Frontal cortex (tissue), 4 donors: ENCODE measurements at places on chromosomes 7 and 10.

GRCh38 chr10:126580873-126581647 is 89.4 kb downstream of the C10orf90 start:
- no peak for DNase-seq

DNA sequence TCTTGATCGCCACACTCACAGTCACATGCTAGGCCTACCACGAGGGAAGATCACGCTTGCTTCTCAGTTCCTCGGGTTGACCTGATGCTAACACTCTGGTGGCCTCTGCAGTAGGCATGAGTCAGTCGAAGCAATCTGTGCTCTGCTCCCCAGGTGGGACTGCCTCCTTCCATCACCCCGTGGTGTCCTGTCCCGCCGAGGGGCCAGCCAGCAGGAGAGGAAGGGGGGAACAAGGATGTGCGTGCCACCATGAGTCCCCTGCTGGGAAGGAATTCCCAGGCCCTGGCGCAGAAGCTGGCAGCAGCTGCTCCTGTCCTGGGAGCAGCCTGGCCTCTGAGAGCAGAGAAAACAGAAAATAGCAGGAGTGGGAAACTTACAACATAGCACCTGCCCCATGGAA is 695.0 kb upstream of the NRP1 start:
- DNase-seq = no peak

GRCh38 chr7:35253710-35254495 is at the start of gene TBX20:
TBX20 (minus strand) TSS chr7:35254100; CDS start chr7:35253620, 480 bp downstream.
- peak; percentile 25 for DNase-seq

DNA sequence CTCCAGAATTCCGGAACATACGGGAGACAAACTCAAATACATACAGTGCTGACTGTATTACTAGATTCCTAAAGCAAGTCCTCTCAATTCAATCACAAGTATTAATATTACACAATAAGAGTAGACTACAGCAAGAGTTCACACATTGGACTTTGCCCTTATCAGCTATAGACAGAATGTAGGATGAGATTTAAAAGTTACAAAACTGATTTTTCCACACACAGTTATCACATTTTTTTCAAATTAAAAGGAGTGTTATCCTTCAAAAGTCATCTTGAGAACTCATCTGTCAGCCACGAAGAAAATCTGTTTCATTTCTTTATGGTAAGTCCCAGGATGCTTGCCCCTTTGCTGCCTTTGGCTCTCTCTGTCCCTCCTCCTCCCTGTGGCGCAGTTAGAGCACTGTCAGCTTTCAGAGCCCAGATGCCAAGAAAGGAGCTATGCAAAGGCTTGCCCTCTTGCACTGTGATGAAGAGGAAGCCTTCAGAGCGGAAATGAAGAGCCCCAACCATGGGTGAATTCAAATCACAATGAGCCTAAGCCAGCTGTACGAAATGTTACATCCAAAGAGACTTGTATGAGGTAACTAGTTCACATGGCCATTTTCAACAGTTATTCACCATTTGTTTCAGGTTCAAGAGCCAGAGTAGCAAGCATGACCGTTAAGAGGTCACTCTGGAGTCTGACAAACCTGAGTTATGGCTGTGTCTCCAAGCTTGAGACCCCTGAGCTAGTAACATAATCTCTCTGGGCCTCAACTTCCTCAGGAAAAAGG is 10.7 kb downstream of the NCOA4 start:
- no peak for DNase-seq

DNA sequence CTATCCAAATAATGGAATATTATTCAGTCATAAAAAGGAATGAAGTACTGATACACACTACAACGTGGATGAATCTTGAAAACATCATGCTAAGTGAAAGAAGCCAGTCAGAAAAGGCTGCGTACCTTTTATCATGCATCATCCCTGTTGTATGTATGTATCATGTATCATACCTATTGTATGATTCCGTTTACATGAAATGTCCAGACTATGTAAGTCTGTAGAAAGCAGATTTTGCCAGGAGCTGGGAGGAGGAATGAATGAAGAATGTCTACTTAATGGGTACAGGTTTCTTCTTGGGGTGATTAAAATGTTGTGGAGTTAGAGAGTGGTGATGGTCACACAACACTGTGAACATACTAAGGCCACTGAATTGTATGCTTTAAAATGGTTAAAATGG is 135.9 kb upstream of the KLF14 start:
- DNase-seq = no peak

DNA sequence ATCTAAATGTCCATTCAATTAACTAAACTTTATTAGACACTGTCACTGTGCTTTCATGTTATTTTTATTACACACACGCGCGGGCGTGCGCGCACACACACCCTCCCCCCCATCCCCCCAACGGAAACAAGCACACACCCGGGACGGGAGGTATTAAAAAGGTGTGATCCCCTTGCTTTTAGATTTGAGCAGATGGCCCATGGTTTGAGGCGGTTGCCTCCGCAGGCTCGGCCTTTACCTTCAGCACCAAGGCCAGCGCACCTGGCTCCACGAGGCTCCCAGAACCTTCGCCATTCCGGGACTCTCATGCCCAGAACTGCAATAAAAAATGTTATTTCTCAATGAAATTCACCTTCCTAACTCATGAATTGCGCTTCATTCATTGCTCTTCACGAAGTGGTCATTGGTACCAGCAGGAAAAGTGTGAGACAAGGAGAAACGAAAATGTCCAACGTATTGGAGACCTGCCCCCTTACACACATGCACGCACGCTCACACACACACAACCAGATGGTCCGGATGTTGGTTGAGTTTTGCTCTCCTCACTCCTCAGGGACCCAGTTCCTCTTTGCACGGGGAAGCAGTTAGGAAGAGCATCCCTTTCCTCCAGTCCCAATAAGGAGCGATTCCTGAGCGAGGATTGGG is 20.8 kb upstream of the PTF1A start:
- DNase-seq = no peak

- DNase-seq = no peak
Observed at GRCh38 chr10:655184-655583, 34.3 kb downstream of the DIP2C start.

GRCh38 chr10:69501657-69502056 is 50.4 kb downstream of the TSPAN15 start:
- DNase-seq = no peak

- no peak for DNase-seq
Observed at GRCh38 chr7:157228864-157229422, 90.2 kb downstream of the UBE3C start.

- DNase-seq = no peak
Observed at GRCh38 chr7:77866370-77866769, 67.8 kb downstream of the PHTF2 start.

GRCh38 chr7:38163671-38164070 is 14.4 kb upstream of the STARD3NL start:
- DNase-seq = no peak

DNA sequence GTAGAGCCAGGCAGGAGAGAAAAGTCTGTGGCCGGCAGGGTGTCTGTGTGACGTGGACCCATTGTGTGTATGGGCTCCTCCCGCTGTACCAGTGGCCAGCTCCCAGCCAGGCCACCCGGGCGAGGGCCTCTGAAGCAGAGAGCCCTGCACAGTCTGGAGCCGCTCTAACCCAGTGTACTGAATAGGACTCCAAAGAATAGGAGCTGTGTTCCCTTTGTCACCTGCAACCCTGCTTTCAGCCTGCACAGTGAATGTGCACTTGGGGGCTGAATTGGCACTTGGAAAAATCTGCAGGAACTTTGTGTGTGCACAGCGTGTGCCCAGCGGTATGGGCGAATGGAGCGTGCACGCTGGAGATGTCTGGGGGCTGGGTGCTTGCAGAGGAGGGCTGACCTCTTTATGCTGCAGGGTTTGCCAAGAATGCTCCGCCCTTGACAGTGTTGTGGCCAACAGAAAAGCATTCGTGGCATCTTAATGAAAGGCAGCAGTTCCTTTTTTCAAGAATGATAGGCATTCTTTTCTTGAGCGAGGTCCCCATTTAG is 216.2 kb downstream of the AUTS2 start:
- DNase-seq = peak; percentile 50

- DNase-seq = no peak
Observed at GRCh38 chr10:121662945-121663917, 65.0 kb upstream of the FGFR2 start.

DNA sequence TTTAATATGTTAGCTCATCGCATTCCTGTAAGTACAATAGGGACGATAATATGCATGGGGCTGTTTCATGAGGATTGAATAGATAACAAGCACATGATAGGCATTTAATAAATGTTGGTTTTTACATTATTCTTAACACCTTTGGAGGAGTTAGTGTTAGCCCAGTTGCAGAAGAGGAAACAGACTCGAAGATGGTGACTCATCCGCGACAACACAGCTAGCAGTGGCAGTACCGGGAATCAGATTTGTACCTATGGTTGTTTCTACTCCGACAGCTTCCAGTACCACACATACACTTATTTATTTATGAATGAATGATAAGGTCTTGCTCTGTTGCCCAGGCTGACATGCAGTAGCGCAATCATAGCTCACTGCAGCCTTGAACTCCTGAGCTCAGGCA is 2.9 kb downstream of the LRMDA start:
- no peak for DNase-seq

GRCh38 chr7:50207251-50207564 is 97.3 kb upstream of the IKZF1 start:
- DNase-seq = no peak

- no peak for DNase-seq
Observed at GRCh38 chr7:128113839-128114238, 82.6 kb upstream of the LRRC4 start.

- no peak for DNase-seq
Observed at GRCh38 chr10:73469579-73469978, 26.2 kb downstream of the PPP3CB start.

DNA sequence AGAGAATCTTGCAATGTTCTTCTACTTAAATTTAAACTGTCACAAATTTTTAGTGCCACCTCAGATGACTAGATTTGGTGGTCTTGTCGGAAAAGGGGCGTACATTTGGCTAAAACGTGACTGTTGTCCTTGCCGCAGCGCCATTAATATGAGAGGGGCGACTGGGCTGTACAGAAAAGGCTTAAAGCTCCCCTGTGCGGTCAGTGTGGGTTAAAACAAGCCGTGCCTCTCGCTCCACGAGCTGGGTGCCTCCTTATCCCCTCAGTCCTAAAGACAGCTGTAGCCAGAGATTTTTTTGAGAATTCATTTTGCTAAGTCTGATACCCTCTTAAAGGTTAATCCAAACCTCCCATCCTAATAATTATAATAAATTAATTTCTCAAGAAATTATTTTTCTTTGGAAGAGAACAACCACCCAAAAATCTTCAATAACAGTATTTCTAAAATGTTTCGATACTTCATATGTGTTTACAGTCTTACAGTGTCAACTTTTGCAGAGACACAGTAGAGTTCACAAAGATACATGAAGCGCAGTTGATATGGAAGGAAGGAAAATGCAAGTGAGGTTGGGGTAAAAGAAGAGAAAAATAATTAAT is 68.6 kb downstream of the C7orf25 start:
- DNase-seq = no peak

DNA sequence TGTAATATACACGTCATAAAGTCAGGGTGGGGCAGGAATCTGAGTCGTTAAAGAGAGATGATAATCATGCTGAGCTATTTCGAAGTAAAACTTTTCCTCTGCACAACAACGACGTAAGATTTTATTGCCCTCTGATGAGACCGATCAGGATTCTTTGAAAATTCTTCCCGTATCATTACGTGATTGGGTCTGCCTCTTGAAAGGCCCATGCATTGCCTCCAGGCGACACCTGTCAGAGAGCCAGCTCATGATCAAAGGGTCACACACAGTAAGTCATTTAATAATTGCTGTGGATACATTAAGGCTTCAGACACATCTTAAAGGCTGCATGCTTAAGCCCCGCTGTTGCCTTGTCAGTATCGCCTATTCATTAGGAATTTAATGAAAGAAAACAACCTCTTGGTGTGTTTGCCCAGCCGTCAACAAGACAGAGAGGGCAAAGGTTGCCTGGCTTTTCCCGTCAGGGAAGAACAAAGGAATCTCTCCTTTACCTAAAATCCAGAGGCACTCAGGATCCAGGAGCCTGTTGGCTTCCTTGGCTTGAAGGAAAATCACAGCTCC is 189.0 kb upstream of the SH2B2 start:
- no peak for DNase-seq

DNA sequence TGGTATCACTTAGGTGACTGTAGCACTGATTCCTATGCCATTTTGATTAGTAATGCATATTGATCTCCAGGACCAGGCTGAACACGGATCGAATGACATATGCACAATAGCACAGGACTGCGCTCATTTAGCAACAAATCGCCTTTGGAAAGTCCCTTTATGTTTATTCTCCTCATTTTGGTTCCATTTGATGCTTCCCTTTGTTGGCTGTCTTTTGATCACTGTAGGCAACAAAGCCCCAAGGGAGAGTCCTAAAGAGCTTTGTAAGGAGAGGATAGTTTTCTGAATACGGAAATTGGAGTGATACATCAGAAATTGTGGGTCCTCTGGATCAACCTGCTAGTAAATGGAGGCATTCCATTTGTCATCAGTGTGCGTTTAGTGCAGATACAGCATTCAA is 1111.4 kb downstream of the SORCS1 start:
- no peak for DNase-seq

- DNase-seq = peak; percentile 34
Observed at GRCh38 chr10:102230264-102230860, 4.3 kb downstream of the ELOVL3 start.

- no peak for DNase-seq
Observed at GRCh38 chr7:34034728-34035127, 129.4 kb downstream of the BMPER start.

GRCh38 chr7:134434701-134435100 is 24.2 kb downstream of the AKR1B1 start:
- no peak for DNase-seq

GRCh38 chr7:20217193-20217948 is at the start of gene MACC1:
MACC1 (minus strand) TSS chr7:20217384; CDS start chr7:20161862, 55,522 bp downstream.
- no peak for DNase-seq

DNA sequence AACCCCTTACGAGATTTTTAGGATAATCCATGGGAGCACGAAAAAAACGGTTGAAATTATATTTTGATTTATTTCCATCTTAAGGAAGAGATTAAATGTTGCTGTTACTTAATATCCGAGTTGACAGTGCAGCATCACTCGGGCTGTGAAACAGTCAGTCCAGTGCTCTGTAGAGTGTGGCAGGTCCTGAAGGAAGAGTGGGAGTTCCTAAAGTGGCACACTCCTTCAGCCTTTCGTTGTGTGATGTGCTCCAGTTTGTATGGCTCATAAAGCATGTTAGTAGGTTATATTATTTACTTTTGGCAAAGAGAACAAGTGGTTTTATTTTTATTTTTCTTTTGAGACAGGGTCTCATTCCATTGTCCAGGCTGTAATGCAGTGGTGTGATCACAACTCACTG is 358.3 kb downstream of the AUTS2 start:
- DNase-seq = no peak

- DNase-seq = no peak
Observed at GRCh38 chr10:114996542-114996941, 58.5 kb downstream of the TRUB1 start.

DNA sequence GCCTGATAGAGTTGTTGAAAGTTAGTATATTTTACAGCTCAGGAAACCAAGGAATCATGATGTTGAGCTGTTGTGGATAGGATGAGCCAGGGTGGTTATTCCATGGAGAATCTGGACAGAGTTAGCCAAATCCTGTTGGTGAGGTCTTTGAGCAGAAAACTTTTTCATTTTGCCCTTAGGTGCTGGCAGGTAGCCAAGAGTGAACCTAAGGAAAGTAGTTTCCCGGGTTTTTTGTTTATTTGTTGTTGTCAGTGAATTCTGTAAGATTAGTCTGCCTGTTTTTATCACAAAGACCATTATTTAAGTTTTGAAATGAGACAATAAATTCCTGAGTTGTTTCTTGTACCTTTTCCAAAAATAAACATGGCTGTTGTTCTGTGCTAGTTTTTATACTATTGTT is 61.0 kb downstream of the GALNT11 start:
- no peak for DNase-seq
